SHP77 treated with DMSO at 0.1 percent for 48 hours (cell line): ENCODE measurements at places on chromosomes 6 and 20.

DNA sequence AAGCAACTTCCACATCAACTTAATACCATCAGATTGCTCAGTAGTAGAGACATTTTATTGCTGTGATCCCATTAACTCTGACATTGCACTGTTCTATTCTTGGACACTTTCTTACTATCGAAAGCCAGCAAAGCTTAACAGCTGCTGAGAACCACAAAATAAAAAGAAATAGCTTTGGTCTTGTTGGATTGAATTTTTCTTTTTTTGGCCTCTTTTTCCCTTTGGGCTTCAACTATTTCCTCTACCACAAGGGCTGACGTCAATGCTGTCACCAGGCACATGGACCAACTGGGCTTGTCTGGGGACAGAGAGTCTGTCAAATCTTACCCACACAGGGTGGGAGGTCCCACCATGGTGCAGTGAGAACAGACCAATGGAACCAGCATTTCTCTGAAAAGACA is 63.4 kb upstream of the ENPP5 start:
- no peak for DNase-seq

GRCh38 chr20:40255365-40255764 is 433.7 kb downstream of the MAFB start:
- no peak for DNase-seq

DNA sequence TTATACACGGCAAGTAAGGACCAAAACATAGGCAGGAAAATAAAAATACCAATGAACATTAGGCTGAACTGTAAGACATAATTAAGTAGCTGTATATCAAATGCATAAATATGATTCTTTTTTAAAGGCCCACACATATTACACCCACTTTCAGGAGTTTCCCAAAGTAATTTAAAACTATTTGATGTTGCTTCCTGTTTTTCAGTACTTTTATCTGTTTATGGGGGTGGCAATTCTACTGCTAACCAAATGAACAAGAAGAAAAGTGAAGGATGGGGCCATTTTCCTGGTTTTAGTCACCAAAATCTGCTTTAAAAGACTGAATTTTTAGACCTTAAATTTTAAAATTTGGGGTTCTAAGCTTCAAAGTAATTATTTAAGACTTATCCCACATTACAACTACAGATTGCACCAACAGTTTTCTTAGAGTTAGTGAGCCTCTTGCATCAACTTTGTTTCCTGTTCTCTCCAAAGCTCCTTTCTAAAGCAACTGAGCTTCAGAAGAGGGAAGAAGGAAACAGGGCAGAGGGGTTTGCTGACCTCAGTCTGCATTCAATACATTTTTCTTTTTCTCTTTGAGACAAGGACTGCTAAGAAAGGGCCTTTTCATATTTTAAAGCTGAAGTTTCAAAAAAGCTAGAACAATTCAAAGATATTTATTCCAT is 191.0 kb downstream of the BACH2 start:
- no peak for DNase-seq

DNA sequence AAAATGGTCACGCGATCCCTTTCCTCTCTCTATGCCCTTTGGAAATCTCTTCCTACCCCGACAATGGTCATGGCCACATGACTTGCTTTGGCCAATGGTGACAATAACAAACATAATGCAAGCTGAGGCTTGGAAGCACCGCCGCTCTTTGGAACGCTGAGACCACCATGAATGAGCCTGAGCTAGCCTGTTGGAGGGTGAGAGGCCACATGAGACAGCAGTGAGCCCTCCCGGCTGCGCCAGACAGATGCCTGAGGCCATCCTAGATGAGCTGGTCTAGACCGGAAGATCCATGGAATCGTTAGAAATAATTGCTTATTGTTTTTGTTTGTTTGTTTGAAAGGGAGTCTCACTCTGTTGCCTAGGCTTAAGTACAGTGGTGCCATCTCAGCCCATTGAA is 64.2 kb downstream of the STK35 start:
- DNase-seq, result no peak

DNA sequence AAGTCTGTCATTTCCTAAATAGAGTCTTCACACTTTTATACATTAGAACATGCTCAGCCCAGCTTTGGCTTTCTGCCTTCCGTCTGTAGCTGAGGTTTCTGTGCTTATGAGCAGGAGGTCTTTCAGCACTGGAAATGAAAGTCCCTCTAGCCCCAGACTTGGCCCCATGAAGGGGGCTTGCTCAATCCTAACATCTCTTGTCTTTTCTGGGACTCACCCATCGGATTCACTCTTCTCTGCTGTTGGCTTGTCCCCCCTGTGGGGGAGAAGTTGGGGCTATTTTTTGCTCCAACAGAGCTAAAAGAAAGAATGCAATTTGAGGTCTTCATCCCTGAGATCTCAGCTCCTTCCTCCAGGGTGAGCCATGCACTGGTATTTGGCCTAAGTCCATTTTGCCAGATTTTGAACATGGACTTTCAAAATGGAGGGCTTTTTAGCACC is 177.7 kb downstream of the MRPL14 start:
- no peak for DNase-seq

DNA sequence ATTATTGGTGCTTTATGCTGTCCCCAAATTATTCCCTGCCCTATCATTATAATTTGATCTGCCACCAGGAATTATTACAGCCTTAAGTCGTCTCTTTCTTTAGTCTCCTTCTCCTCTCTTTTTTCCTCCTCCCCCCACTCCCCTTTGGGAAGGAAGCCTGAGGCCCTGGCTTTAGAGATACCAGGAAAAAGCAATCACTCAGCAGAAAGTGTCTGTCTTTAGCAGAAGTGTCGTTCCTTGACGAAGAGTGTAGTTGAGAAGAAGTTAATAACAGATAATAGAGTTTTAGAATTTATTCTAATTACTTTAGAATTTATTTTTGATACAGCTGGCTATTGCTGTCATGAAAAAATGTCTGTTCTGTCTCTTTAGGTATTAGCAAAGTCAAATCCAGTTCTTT is 16.5 kb downstream of the LIN28B start:
- no peak for DNase-seq

DNA sequence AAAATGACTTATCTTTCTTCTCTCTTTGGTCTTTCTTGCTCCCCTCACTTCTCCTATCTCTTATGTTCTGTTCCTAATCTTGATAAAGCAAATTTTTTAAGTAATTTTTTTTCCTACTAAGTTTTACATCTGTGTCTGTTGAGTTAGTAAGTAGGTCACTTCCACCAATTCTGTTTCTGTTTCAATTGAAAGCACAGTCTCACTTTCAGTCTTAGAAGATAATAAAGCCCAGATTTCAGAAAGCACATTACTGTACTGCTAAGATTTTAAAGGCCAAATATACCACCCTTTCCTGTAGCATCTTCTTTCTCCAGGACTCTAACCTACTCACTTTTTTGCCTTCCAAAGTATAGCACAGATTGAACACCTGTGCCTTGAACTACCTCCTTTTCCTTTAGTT is 866.1 kb upstream of the ADGRB3 start:
- DNase-seq, result no peak

- DNase-seq, result no peak
These were observed 38.7 kb downstream of the SPDEF start for GRCh38 chr6:34517461-34517881.

- no peak for DNase-seq
These were observed 44.1 kb upstream of the ATXN1 start for GRCh38 chr6:16805243-16805950.

- DNase-seq, result no peak
These were observed 703.8 kb downstream of the RFPL4B start for GRCh38 chr6:113050979-113051378.

- DNase-seq, result no peak
These were observed 23.6 kb downstream of the STMND1 start for GRCh38 chr6:17125407-17125806.

DNA sequence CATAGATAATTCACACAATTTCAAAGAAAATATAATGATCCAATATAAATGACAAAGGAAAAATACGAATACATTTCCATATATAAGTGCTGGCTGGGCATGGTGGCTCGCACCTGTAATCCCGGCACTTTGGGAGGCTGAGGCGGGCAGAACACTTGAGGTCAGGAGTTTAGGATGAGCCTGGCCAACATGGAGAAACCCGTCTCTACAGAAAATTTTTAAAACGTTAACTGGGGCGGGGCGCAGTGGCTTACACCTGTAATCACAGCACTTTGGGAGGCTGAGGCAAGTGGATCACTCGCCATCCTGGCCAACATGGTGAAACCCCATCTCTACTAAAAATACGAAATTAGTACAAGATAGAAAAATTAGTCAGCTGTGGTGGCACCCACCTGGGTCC is 14.9 kb upstream of the MAPK13 start:
- no peak for DNase-seq

GRCh38 chr6:105193647-105194046 is 13.8 kb upstream of the POPDC3 start:
- no peak for DNase-seq

DNA sequence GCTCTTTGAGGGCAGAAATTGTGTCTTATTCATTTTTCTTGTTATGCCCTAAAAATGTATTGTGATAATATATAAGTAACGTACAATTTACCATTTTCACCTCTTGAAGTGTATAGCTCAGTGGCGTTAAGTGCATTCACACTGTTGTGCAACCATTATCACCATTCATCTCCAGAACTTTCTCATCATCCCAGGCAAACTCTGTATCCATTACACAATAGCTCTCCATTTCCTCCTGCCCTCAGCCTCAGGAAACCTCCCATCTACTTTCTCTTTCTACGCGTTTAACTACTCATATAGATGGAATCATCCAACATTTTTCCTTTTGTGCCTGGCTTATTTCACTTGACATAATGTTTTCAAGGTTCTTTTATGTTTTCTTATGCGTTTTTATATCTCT is 184.6 kb downstream of the ESR1 start:
- DNase-seq, result no peak

GRCh38 chr6:158085261-158086053 is 82.6 kb downstream of the SERAC1 start:
- no peak for DNase-seq

GRCh38 chr20:44692932-44693480 is 22.2 kb upstream of the CCN5 start:
- no peak for DNase-seq

DNA sequence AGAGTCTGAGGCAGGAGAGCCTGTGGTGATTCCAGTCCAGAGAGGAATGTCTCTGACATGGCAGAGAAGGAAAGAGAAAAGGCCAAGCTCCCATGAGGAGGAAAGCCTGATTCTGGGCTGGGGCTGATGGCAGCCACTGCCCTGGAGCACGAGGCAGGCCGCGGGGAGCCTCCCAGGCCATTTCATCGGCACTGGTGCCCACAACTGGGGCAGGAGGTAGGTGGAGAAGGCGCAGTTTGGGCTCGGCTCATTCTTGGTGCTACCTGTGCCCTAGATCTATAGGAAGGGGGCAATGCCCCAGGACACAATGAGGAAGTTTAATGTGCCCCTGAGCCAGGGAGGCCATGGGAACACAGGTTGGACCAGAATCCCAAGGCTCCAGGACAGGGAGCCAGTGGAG is 2.6 kb upstream of the TREML1 start:
- DNase-seq, result no peak

DNA sequence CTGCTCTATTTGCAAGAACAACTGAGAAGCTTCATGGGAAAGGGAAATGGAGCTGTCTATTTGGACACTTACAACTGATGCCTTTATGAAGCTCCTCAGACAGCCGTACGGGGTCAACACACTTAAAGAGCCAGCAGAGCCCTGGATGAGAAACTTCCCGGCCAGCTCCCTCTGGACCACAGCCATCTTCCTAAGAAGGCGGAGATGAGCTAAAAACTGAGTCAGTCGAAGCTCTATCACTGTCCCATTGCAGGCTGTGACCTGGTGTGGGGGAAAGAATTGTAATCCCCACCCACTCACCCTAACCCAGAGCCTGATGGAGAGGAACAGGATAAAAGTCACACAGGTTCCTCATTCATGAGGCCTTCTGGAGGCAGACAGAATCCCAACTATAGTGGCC is 360.4 kb upstream of the JARID2 start:
- no peak for DNase-seq

GRCh38 chr20:21294755-21295154 is 8.4 kb upstream of the XRN2 start:
- DNase-seq, result no peak

DNA sequence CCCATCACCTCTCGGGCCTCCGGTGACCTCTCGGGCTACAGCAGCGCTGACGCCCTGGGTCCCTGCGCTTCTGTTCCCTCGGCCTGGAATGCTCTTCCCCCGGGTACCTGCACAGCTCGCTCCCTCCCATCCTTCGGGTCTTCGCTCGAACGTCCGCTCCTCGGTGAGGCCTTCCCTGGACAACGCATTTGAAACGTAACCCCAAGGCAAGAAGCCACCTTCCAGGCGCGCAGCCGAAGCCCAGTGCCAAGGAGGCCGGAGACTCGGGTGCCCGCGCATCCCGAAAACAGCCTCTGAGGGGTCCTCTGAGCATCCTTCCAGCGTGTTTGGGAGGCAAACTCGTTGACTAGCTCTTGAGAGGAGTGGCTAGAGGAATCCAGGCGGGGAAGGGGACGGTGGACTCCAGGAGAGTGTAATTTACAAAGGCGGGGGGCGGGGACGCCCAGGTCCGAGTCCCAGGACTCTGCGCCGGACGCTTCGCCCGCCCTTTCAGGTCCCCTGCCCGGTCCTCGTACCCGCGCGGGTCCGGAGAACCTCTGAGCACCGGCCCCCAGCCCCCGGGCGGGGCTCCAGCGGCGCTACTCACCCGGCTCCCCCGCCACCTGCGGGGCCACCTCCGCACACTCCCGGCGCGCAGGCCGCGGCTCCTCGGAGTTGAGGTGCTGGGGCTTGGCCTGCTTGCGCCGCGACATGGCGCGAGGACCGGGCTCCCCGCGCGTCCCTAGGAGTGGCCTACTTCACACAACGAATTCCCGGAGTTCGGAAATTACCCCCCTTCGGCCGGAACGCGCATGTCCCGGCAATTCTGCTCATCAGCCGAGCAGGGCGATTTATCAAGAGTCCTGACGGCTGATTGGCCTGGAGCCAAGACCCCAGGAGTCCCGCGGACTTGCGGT is 86.8 kb downstream of the ZFP64 start:
- no peak for DNase-seq

DNA sequence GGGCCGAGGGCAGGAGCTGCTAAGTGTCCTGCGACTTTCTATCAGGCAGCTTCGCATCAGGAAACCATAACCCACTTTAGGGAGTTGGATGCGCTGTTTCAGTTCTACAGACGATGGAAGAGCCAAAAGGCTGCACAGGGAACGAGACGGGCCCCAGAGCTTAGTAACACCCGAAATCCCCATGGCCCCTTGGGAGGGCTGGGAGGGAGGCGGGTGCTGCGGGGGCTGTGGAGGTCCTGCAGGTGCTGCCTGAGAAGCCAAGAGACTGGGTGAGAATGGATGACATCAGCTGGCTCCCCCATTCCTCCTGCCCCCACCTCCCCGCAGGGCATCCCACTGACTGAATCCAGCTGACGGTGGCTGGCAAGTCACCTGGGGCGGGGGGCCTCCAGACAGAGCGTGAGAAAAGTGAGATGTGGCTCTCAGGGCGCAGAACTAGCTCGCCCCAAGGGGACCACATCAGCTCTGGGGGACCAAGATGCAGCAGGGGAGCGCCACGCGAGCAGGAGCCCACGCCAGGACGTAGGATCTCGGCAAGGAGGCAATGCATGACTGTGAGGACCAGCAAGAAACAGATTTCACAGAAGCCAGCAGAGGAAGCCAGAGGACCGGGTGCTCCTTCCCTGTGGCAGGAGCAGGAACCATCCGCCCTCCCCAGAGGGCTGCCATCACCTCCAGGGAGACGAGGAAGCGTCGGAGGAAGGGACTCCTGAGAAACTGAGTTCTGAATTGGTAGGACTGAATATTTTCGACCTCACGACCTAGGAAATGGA is 36.8 kb downstream of the PNLDC1 start:
- DNase-seq, result no peak
